ENCODE measurements at places on chromosomes 7 and 10. TPM values are rescaled to one million over a fixed set of nuclear protein-coding genes. Genes with fewer than 3 reads are reported as not detected.
A peak's percentile ranks its signal among the peaks of the same experiment; 100 is the strongest.

The AMPH gene
- 4.4 TPM for total RNA-seq

GRCh38 chr10:116053910-116054309 lies 219.1 kb downstream of the GFRA1 start:
- no peak overlapping the region for H3K27ac ChIP-seq
- H3K27me3 ChIP-seq, result no peaks in the 10 kb centered on the region
- DNase-seq, result no peak
- H3K4me3 ChIP-seq, result no peak overlapping the region
- no peaks in the 10 kb centered on the region for H3K4me1 ChIP-seq
- no peaks in the 10 kb centered on the region for H3K36me3 ChIP-seq

DNA sequence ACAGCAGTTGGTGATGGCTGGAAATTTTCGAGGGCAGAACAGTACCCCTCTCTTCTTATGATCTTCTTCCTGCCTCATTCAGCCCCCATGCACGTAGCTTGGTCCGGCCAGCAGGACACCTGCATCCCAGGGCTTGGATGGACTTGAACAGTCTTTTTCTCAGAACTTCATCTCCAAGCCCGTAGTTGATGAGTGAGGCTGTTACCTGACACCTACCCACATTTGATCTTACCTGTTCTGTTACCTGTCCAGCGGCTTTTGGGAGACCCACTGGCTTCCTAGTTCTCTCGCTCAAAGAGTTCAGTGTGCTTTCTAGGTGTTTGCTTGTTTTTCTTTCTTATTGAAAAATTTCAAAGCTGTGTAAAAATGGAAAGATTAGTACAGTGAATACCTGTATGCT lies 212.2 kb downstream of the CUX1 start:
- peaks cover 2% of the 10 kb centered on the region for H3K36me3 ChIP-seq
- no peak for DNase-seq
- H3K4me3 ChIP-seq, result no peak overlapping the region
- H3K27me3 ChIP-seq, result no peaks in the 10 kb centered on the region

DNA sequence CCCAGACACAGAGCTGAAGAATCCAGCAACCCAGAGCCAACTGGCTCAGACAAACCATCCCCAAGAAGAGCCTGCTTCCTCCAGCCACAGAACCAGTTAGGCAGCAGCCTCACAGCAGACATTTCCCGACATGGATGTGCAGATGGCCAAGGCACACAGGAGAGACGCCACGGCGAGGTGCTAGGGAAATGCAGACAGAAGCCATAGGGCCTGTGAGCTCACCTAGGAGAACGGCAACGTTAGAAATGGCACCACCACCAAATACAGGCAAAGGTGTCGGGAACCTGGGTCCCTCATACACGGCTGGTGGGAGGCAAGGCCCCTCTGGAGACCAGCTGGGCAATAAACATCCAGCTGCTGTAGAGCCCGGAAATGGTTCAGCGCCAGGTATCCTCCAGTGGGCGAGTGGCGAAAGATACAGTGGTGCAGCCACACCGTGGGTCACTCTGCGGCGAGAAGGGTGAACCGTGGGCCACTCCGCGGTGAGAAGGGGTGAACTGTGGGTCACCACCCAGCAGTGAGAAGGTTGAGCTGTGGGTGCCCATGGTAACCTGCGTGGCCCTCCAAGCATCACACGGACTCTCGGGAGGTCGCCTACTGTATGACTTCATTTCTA lies 31.2 kb downstream of the JAKMIP3 start:
- DNase-seq, result no peak
- H3K27ac ChIP-seq, result no peak overlapping the region
- no peaks in the 10 kb centered on the region for H3K36me3 ChIP-seq
- H3K4me1 ChIP-seq, result no peaks in the 10 kb centered on the region
- no peaks in the 10 kb centered on the region for H3K27me3 ChIP-seq

DNA sequence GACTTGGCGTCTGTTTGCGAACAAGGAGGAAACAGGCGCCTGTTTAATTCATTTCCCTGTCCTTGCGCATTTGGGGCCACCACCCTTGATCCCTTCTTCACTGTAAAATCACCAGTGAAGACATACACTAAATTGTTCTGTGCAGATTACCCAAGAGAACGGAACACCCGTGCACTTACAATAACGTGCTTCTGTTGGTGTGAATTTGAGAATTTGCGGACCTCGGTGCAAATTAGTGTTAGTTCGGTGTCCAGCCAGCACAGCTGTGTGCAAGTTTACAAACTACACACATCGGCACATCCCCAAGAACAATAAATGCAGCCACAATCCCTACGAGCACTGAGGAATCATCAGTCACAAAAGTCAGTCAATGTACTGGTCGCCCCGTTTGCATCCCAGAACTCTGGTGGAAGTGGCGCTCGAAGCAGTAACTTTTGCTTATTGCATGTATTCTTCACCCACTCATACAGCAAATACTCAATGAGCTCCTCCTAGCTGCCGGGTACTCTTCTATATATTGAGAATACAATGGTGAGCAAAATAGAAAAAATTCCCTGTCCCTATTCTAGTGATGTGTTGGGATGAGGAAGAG lies 786 bp upstream of the CNOT4 start:
- H3K4me3 ChIP-seq, result peak overlapping the region; percentile 99
- H3K36me3 ChIP-seq, result no peaks in the 10 kb centered on the region
- no peak for DNase-seq
- H3K27ac ChIP-seq, result peak overlapping the region; percentile 23

Measured in osteoblast (primary cell).